Osteocyte (in vitro differentiated cells): ENCODE measurements at places on chromosomes 12 and 14.

DNA sequence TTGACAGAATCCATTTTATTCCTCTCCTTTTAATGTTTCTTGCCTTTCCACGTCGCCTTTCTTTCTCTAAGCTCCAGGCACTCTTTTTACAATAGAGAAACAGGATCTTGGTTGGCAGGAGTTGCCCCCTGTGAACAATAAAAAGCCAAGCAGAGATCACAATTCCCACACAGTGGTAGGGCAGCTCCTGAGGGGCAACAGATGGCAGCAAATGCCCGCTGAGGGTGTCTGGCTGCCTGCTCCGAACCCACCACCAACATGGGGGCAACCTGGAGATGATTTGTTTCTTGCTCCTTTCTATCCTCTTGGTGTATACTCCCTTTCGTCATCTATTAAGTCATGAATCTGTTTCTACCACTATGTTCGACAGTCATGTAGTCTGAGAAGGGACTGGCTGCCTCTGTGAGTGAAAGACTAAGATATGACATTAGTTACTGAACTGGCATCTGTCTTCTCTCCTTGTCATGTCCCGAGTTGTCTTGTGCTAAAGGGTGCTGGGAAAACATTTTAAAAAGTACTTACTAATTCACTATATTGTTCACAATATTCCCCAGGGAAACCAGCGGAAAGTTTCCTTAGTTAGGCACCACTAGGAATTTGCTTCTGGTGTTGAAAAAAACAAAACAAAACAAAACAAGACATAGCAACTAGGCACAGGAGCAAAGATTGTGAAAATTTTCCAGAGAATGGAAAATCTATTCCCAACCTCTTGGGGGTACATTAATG is 170.1 kb downstream of the STXBP6 start:
- DNase-seq = no peak

GRCh38 chr14:69658664-69659261 is 47.4 kb downstream of the SUSD6 start:
- no peak for DNase-seq

GRCh38 chr12:100956311-100956852 is 161.8 kb downstream of the ANO4 start:
- DNase-seq = no peak

DNA sequence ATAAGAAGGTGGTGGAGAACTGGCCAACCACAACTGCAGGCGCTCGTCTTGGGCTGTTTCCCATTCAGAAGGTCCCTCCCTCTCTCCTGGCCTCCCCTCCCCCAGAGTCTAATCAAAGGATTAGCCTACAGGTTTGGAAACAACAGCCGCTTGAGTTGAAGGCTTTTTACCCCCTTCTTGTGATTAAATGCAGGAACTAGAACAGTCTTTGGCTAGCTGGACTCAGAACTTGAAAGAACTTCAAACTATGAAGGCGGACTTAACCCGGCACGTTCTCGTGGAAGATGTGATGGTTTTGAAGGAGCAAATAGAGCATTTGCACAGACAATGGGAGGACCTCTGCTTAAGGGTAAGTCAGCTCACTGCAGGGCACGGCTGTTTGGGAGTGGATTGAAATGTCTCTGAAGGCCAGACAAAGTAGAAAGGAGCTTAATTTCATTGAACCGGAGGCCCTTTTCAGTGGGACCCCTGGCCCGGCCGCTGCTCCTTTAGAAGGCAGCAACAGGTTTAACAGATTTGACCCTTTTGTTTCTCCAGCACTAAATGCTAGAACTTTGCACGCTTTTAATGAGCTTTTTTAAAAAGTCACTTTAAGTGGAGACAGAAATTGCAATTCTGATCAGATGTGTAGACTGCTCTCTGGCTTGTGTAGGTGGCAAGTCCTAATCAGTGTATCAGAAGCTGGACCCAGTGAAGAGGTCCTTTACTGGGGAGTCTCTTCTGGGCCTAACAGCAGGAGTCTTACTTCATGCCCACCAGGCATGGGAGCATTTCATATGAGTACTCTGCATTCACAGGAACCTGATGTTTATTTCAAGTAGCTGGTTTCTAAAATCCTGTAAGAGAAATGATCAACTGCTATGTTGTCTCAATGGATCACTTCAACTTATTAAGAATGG is 107.7 kb downstream of the ESR2 start:
- DNase-seq = no peak

GRCh38 chr14:101857226-101857625 is 95.7 kb downstream of the PPP2R5C start:
- DNase-seq = peak; percentile 15

GRCh38 chr12:121534495-121535148 is 46.2 kb downstream of the KDM2B start:
- no peak for DNase-seq

DNA sequence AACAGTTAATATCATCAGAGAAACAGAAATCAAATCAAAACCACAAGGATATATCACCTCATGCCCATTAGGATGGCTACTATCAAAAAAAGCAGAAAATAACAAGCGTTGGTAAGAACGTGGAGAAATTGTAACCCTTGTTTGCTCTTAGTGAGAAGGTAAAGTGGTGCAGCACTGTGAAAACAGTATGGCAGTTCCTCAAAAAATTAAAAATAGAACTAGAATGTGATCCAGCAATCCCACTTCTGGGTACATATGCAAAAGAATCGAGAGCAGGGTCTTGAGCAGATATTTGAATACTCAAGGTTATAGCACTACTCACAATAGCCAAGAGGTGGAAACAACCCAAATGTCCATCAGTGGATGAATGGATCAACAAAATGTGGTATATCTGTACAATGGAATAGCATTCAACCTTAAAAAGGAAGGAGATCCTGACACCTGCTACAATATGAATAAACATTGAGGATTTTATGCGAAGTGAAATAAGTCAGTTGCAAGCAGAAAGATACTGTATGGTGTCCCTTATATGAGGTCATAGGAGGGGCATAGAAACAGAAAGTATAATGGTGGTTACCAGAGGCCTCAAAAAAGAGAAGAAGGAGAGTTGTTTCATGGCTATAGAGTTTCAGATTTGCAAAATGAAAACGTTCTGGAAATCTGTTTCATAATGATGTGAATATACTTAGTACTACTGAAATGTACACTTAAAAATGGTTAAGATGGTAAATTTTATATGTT is 131.0 kb upstream of the EEA1 start:
- DNase-seq = no peak

DNA sequence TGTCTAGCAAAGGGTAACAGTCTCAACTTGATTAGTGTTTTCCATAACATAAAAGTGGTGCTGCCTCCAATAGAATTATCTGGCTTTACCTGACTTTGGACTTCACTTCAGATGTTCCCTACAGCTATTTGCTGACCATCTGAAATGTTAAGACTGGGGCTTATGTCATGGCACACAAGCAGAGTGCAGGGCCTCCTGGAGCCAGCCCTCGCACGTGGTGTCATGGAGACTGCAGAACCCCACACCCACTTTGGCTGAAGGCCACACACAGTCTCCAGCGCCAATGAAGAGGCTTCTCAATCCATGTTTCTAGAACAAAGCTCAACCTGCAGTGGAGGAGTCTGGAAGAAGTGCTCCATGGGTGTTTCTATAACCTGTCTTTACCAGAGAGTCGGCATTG is 169.6 kb upstream of the FRMD6 start:
- DNase-seq = no peak

GRCh38 chr14:50964683-50965390 is 20.6 kb upstream of the PYGL start:
- DNase-seq = peak; percentile 89

GRCh38 chr12:62813031-62813829 is 121.7 kb downstream of the PPM1H start:
- DNase-seq = no peak

- DNase-seq = no peak
Measured at GRCh38 chr12:43655586-43655985, 103.0 kb downstream of the PUS7L start.

- no peak for DNase-seq
Measured at GRCh38 chr12:52209321-52209720, 17.5 kb upstream of the KRT80 start.

- no peak for DNase-seq
Measured at GRCh38 chr12:123242116-123242904, 9.1 kb downstream of the MTRFR start.

GRCh38 chr12:55658635-55659391 is 22.1 kb downstream of the OR10P1 start:
- no peak for DNase-seq

DNA sequence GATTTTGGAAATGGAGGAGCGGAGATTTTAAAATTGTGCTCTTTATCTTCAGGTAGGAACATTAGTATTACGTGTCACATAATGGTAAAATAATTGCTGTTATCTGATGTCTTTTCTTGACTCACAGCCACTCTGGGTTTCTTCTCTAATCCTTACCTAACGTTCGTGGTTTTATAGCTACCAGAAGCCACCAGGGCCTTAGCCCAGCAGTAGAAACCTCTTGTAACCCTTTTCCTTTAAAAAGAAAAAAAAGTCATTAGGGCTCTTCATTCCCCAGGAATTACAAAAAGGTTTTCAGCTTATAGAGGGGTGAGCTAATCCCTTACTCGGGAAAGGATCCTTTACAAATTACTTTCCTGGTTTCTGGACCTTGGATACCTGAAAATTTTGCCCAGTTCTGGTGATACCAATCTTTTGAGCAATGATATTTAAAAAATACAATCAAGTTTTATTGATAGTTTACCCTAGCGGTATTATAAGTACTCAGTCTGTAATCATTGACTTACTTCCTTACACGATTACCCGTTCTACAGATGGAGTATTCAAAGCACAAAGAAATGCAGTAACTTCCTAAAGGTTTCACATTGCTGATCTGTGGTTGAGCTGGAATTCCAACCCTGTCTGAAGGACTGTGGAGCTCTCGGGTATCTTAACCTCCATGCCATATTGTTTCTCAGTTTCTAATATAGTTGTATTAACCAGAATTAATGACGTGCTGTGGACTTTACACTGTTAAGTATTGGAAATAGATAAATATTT is 1.6 kb downstream of the GABARAPL1 start:
- DNase-seq = no peak

DNA sequence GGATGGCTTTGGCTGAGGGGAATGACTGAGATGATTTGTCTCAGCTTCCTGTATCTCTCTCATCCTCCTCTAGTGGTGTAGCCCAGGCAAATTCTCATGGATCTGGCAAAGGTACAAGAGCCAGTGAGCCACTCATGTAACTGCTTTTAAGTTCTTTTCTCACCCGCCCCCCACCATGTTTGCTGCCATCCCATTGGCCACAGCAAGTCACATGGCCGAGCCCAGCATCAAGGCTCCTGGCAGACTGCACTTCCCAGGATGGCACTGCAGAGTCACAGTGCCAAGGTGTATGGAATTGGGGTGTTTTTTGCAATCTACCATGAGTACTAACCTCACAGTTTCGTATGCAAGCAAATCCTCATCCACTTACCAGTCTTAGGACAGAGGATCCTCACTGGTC is 50.9 kb downstream of the CHST11 start:
- no peak for DNase-seq

DNA sequence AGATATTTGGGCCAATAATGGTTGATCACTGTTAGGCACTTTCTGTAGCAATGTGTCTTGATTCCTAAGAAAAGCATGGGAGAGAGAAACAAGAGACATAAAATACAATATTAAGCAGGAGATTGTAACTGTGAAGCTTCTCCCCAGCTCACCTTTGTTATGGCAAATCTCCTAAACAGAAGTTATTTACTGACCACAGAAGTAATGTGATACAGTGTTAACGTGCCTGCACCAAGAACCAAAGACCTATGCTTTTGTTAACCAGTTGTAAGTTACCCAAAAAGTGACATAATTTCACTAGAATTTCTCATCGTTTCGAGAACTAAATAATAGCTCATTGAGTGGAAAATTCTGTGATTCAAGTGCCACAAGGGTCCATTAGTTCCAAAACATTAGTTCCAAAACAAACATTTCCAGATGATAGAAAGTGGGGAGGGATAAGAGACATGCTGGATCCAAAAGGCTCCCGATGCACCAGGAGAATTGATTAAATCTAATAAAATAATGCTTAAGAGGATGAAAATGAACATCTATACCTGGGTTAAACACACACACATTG is 14.3 kb downstream of the RERG start:
- no peak for DNase-seq

- no peak for DNase-seq
Measured at GRCh38 chr12:79988368-79988767, 53.5 kb upstream of the PPP1R12A start.

GRCh38 chr12:27635349-27635972 is 60.8 kb upstream of the REP15 start:
- DNase-seq = no peak

DNA sequence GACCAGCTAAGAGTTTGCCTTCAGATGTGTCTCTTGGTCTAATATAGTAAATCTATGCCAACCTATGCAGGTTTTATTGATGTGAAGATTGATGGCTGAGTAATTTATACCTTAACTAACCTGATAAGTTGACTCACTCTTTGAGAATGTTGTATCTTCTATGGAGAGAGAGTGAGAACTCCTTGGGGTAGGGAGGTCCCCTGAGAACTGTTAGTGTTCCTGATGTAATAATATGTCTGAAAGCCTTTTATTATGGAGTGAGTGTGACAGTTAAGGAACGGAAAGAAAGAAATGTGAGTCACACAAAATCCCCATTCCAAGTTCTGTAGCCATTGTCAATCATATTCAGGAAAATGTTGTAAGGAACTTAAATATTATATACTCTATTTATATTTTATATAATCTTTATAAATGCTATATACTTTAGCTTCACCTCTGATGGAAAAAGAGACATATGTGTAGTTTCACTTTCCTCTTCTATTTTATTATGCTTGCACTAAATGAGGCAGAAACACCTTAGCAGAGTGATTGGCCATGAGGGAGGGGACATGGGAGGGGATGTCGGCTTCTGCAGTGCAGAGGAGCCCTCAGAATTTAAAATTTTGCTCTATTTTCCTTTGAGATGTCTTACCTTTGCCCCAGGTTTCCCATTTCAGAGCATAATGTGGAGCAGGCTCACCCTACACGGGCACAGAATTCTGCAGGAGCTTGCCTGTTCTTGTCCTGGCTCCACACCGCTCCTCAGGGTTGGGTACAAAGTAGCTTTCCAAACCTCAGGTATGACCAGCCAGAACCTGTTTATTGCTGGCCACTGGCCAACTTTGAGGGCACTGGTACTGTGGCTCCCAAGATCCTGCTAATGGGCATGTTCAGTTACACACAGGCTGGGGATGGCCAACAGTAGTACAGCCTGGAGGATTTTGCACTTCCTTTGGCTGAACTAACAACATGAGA is 57.7 kb downstream of the ARF6 start:
- DNase-seq = no peak

- DNase-seq = no peak
Measured at GRCh38 chr12:45756666-45757065, 27.2 kb downstream of the ARID2 start.

DNA sequence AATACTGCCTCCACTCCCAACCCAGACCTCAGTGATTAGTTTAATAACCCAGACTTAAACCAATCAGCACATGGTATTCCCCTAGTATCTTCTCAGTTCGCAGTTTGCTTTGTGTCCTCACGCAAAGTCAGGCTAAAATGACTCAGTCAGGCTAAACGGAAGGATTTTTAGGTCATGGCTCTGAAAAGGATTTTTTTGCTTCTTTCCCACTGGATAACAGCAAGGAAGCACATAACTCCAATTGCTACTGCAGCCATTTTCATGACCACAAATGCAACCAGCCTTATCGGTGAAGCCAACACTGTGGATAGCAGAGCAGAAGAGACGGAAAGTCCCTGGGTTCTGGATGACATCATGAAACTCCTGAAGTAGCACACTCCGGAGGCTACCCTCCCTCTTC is 67.7 kb downstream of the ZC3H14 start:
- no peak for DNase-seq

GRCh38 chr14:49679271-49679670 is 8.7 kb downstream of the POLE2 start:
- DNase-seq = no peak
